ENCODE measurements at places on chromosomes 2 and 18.

DNA sequence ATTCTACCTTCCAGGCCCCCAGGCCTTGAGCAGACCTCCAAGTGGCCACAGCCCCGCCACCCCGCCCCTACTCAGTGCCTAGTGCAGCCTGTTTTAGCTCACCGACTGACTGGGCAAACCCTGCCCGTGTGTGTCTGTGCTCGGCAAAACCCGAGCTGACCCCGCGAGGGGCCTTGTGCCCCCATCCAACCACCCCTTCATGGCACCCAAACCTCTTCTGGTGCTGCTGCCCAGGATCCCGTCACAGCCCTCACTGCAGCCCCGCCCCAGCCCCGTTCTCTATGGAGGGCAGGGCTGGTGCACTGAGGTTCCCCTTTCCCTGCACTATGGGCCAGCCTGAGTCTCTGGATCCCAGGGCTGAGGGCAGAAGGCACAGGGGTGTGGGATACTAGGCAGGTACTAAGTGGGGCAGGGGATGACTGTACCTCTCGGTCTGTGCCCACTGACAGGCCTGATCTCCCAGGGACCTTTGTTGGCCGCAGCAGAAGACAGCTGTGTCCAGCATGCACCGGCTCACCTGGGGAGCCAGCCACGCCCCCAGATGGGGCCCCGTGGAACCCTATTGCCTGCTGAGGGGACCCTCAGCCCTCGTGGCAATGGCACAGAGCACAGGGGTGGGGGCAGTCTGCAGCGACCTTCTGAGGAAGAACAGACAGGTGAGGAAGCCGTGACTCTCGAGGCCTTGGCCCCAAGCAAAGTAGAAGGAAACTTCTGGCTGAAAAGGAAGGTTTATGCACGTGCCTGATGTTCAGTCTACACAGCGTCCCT lies 69.9 kb upstream of the OTOS start:
- DNase-seq, result no peak

DNA sequence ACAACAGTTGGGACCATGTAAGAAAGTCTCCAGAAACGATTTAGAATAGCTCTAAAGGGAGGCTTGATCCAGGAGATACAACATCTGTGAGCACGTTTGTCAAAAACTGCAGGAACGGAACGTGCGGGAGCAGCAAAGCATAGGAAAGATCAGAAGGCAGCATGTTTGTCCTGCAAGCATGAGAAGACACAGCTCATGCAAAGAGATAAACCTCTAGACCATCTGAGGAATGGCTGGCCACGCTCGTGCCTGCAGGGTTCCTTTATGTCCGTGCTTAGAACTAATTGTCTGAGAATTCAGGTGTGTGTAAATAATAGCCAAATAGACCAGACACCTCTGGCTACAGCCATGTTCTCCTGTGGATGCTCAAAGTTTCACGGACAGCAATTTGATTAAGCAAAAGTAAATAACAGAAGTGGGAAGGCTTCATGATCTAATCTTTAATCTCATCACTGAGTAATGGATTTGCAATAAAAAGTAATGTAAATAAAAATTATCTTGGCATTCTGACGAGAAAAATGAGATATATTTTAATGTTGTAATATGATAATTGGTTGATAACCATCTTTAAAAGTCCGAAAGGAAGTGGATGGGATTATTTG lies 534.8 kb upstream of the CDH7 start:
- DNase-seq, result no peak

GRCh38 chr2:168767258-168767657 lies 35.2 kb upstream of the NOSTRIN start:
- DNase-seq, result no peak

DNA sequence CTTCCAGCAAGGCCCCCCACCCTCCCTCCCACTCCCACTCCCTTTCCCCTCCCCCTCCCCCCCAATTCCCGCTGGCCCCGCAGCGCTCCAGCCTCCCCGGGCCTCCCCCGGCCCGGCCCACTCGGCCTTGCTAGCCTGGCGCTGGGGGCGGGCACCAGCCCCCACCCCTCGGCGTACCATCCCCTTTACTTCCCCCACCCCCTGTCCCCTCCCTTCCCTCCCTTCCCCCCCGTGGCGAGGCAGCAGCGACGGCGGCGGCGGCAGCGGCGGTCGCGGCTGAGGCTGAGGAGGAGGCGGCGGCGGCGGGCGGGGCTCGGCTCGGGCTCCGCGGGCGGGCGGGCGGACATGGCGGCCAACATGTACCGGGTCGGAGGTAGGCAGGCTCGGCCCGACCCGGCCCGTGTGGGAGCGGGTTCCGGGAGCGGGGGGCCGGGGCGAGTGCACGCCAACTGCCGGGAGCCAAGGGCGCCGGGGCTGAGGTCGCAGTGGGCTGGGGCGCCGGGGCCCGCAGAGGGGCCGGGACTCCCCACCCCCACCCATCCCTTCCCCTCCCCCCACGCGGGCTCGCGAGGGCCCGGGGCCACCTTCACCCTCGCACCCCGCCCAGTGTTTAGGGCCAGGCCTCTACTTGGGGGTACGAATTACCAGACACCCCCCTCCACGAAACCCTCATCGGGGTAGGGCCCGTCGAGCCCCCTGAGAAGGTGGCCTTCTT lies at the start of gene MTA3:
TSS of gene MTA3 (plus strand) at position 232 of the 715 bp plus-strand sequence. CDS start at position 346, 114 bp downstream.
- peak; percentile 53 for DNase-seq

- DNase-seq, result peak; percentile 46
Measured at GRCh38 chr2:231708773-231709635, 679 bp downstream of the PTMA start.

- no peak for DNase-seq
Measured at GRCh38 chr18:24536326-24536725, 75.9 kb downstream of the HRH4 start.

- DNase-seq, result no peak
Measured at GRCh38 chr2:29047083-29047845, 27.1 kb downstream of the PCARE start.

DNA sequence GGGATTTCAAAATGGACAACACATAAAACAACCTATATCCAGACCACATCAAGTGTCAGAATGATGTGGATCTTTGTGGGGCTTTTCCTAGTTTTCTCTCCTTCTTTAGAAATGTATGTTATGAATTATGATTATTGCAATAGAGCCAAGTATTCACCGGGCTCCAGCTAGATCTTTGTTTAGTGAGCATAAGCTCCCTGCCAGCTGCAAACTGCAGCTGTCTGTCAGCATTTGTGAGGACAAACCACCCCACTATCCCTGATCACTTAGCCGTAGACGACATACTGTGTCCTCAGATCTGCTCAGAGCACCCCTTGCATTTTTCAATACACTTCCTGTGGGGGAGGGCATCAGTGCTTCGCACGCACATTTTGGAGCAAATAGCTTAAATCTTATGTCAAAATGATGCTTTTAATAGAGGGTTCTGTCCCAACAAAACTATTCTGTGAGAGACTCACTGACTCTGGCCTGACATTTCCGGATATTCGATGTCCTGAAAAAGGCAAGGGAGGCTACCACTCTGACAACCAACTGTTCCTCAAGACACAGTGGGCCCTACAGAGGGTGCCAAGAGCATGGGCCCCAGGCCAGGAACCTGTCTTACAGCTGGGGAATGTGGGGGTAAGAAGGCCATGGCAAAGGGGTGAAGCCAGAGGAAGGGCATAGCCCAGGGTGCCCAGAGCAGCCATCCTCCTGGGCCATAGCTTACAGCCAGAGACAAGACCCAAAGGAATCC lies 346.0 kb downstream of the ARHGAP15 start:
- no peak for DNase-seq

DNA sequence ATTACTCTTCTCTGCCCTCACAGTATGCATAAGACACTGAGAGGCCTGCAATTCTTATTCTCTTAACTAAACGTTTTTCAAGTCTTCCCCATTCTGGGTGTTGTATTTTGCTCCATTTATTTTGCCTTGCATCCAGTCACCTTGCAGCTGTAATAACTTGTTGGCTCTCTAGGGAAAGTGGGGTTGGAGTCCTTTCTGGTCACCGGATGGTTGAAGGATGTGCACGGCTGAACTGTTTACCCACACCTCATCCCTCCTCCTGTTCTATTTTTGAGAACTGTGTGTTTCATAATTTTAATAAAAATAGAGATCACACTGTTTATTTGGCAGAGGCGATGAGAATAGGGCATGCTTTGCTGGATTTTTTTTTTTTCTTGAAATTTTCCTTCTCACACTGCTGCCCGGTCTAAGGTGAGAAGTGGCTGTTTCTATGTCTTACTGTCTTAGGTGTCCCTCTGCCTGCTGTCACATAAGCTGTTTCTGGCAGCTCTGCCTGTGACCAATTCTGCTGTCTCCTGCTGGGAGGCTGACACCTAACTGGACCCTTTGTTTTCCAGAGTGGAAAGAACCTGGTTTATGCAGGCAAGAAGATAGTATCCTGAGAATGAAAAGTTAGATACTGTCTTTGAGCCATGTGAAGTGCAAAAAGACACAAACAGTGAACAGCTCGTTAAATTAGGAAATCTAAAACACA lies 342.6 kb downstream of the DPP10 start:
- DNase-seq, result no peak

- DNase-seq, result no peak
Measured at GRCh38 chr2:32506446-32506845, 121.4 kb upstream of the TTC27 start.

GRCh38 chr2:46462936-46463335 lies 16.4 kb upstream of the TMEM247 start:
- no peak for DNase-seq

DNA sequence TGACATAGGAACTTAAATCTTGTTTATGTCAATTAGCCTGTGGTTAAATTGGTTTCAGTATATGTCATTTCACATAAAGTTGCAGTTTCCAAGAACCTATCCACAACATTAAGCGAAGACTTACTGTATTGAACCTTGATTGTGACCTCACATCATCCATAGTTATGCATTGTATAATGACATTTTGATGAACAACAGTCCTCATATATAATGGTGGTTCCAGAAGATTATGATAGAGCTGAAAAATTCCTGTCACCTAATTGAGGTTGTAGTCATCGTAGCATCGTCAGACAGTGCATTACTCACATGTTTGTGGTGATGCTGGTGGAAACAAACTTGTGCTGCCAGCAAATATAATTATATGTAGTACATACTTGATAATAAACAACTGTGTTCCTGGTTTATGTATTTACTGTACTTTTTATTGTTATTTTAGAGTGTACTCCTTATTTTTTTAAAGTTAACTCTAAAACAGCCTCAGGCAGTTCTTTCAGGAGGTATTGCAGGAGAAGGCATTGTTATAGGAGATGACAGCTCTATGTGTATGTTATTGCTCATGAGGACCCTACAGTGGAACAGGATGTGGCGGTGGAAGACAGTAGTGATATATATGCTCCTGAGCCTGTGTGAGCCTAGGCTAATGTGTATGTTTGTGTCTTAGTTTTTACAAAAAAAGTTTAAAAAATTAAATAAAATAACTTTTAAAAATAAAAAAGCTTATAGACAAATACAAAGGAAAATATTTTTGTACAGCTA lies 56.6 kb downstream of the UBE2E3 start:
- DNase-seq, result no peak

GRCh38 chr2:224517963-224518362 lies 67.2 kb downstream of the CUL3 start:
- DNase-seq, result no peak

DNA sequence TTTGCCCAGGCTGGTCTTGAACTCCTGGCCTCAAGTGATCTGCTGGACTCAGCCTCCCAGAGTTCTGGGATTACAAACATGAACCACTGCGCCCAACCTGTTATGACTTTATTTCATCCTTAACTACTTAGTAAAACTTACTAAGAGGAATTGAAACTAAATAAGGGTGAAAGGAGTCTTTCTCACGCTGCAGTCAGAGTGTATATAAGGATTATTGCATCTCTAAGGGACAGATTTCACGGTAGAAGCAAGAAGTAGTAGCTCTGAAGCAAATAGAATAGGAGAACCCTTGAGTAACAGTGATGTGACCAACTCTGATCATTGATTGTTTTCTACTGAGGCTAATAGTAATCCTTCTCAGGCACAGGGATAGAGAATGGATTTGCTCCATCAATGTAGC lies 960.1 kb downstream of the CPS1 start:
- DNase-seq, result no peak

GRCh38 chr2:203857656-203858055 lies 9.9 kb upstream of the CTLA4 start:
- DNase-seq, result no peak

DNA sequence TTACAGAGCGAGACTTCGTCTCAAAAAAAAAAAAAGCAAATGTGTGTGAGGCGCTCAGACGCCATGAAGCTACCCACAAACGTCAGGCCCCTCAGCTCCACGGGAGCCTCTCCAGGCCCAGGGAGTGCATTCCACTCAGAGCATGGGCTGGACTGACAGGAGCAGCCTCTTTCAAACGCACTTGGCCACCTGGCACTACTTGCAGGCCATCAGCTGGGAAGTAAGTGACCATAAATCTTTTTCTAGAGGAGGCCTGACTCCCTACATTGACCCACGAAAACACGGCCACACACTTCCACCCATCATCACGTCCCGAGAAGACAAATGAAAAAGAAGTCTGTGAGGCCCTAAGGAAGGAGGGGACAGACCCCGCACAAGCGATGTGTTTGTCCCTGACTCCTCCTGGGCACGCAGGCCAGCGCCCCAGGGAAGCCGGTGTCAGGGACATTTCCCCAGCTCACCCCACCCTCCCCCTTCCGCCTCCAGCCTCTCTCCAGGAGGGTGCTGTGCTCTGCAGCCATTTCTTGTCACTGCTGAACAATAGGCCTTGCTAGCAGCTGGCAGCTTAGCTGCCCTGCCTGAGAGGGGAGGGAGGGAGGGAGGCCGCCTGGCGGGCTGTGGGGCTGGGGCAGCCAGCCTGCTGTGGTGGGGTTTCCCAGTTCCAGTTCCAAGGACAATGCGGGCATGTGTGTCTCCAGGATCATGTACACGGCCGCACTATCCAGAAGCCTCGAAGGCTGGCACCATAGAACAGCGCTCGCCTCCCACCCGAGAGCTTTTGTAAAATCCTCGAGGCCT lies 26.6 kb downstream of the SERTAD2 start:
- no peak for DNase-seq

DNA sequence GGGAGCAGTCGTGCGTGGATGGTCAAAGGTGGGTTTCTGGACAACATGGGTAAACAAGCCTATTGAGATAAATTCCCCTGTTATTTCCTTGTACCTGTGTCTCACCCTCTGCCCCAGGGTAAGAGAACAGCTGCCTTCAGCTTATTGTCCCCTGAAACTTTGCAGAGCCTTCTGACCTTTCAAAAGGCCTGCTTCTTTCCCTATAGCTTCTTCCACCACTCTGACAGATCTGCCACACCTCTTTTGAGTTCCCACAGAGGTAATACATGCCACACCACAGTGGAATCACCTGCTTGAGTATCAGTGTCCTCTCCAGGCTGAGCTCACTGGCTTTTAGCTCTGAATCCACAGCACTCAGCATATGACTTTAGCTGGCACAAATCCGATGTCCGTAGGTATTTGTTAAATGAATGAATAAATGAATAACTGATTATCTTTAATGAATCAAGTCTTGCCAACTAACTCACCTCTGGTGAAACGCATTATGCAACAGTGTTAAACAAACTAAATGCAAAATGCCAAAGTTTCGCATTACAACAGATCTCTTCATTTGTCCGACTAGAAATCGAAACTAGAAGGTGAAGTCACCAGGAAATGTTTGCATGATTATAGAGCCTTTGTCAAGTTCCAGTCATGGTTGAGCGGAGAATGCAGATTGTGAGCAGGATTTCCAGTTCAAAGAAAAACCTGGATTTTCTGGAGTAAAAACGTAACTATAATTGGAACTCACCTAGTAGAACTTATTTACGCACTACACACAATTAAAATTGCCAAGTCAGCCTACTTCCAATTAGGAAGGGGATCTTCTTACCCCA lies 16.4 kb downstream of the DYNAP start:
- DNase-seq, result no peak

GRCh38 chr18:8359076-8359475 lies 250.2 kb upstream of the RAB12 start:
- DNase-seq, result no peak

GRCh38 chr18:59358414-59358711 lies 702 bp downstream of the LMAN1 start:
- DNase-seq, result no peak

Measured in stimulated activated CD4-positive, alpha-beta T cell treated with anti-CD3 and anti-CD28 coated beads, Interleukin-1b, Interleukin-23, amount 100 ng/mL, for 4 hours (primary cell).